ENCODE measurements at places on chromosomes 7 and 10. TPM values are rescaled to one million over a fixed set of nuclear protein-coding genes. Genes with fewer than 3 reads are reported as not detected.

- no peak overlapping the region for H3K4me3 ChIP-seq
- no peaks in the 10 kb centered on the region for H3K4me1 ChIP-seq
- H3K36me3 ChIP-seq, result peaks cover 39% of the 10 kb centered on the region
- H3K27me3 ChIP-seq, result no peaks in the 10 kb centered on the region
- no peak for DNase-seq
Observed at GRCh38 chr7:91995391-91996105, 54.9 kb downstream of the AKAP9 start.

DNA sequence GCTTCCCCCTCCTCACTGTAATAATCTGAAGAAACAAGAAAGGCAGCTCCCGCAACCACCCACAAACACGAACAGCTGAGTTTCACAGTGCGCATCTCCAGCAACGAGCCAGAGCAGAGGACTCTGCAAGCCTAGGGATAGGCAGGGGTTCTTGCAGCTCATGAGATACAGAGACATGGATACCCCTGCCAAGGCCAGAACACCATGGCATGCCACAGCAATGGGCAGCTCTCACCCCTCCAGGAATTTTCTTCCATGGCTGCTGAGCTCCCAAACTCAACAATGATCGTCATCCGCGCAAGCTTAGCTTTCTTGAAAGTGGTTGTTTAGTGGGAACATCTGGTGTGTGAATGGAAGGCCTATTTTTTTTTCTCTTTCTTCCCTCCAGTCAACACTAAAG lies 637.3 kb downstream of the SORCS3 start:
- no peaks in the 10 kb centered on the region for H3K36me3 ChIP-seq
- no peaks in the 10 kb centered on the region for H3K4me1 ChIP-seq
- DNase-seq, result no peak
- H3K4me3 ChIP-seq, result no peak overlapping the region
- peaks cover 29% of the 10 kb centered on the region for H3K27me3 ChIP-seq

GRCh38 chr10:133489816-133490588 lies 36.3 kb downstream of the SCART1 start:
- H3K4me1 ChIP-seq, result no peaks in the 10 kb centered on the region
- no peak for DNase-seq
- no peaks in the 10 kb centered on the region for H3K27me3 ChIP-seq
- H3K27ac ChIP-seq, result no peak overlapping the region

DNA sequence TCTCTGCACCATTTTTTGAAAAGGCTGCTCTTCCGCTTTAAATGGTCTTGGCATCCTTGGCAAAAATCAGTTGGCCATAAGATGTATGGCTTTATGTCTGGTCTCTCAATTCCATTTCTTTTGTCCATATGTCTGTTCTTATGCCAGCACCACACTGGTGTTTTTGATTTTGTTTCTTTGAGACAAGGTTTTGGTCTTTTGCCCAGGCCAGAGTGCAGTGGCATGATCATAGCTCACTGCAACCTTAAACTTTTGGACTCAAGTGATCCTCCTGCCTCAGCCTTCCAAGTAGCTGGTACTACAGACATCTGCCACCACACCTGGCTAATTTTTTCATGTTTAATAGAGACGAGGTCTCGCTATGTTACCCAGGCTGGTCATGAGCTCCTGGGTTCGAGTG lies 48.5 kb downstream of the ANLN start:
- no peak overlapping the region for H3K4me3 ChIP-seq
- peaks cover 22% of the 10 kb centered on the region for H3K36me3 ChIP-seq
- H3K27me3 ChIP-seq, result no peaks in the 10 kb centered on the region

The OR9A2 gene
- total RNA-seq, result 0.42 TPM

GRCh38 chr10:16493884-16494536 lies 27.7 kb downstream of the C1QL3 start:
- peaks cover 6% of the 10 kb centered on the region for H3K36me3 ChIP-seq
- H3K4me1 ChIP-seq, result no peaks in the 10 kb centered on the region
- DNase-seq, result no peak
- no peak overlapping the region for H3K4me3 ChIP-seq
- H3K27me3 ChIP-seq, result no peaks in the 10 kb centered on the region
- H3K27ac ChIP-seq, result no peak overlapping the region

The RPEL1 gene
- not detected for total RNA-seq

DNA sequence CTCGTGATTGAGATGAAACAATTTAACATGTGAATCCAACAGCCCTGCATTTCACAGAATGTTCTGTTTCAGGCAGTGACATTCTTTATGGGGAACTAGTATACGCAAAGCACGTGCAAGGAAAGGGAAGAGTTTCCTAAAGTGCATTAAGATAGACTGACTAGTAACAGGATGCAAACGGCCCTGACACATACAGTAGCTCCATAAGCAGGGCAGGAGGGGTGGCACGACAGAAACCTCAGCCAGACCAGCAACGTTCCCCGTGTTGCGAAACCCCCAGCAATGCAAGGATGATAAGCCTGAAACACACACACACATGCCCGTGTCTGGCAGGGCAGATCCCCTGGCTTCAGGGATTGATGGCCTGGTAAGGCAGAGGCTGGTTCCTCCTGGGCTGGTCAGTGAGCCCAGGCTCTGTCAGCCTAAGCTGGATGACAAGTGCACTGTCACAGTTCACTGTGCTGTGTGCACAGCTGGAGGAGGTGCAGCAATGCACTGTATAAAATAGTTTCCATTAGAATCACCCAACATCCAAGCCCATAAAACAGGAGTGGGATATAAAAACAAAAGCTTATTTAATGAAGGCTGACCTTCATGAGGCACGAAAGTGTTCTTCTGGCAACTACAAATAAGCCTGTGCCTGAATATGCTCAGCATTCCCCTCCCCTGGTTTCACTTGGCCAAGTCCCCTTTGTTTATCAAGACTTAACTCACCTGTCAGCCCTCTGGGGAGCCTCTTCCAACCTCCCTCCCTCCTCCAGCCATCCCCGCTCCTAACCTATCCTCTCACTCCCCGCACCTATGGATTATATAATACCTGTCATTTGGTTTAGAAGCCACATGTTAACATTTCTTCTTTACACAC lies 88.8 kb downstream of the GSAP start:
- no peaks in the 10 kb centered on the region for H3K27me3 ChIP-seq
- DNase-seq, result no peak
- no peak overlapping the region for H3K4me3 ChIP-seq

DNA sequence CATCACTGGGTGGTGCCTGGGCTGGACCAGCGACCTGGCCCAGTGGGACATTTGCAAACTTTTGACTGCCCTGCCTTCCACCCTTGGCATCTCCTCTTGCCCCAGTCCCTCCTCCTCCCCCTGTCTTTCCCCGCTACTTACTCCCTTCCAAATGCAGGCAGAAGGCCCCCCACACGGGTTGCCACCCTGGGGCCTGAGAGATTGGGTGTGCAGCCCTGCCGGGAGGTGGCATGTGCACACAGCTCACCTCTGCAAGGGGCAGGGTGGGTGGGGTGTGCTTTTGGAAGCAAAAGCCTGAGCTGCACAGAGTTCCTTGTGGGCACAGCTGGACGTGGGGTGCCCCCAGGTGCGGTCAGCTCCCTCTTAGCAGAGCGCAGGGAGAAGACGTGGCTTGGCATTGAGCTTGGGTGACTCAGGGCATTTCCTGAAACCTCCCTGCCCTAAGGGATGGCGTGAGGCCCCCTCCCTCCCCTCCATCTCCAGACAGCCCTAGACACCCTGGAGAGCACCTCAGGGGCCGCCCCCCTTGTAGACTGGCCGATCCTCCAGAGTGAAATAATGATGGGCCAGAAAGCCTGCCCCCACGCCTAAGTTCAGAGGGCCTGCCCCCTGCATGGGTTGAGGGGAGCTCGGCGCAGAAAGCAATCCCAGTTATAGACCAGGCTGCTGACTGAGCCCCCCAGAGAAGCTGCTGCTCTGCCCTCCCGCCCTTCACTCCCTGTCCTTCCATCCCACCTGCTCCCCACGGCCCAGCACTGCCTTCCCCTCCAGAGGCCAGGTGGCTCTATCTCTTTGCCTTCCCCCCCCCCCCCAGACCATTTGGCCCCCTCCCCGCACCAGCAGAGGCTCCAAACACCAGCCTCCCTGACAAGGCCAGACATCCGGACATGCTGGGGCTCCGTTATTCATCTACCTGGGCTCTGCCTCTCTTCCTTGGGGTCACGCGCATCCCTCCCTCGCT lies 2.3 kb upstream of the SHH start:
- peaks cover 91% of the 10 kb centered on the region for H3K27me3 ChIP-seq
- no peak for DNase-seq
- H3K4me1 ChIP-seq, result peaks cover 17% of the 10 kb centered on the region
- H3K27ac ChIP-seq, result no peak overlapping the region

The FOXI2 gene
- total RNA-seq, result not detected

DNA sequence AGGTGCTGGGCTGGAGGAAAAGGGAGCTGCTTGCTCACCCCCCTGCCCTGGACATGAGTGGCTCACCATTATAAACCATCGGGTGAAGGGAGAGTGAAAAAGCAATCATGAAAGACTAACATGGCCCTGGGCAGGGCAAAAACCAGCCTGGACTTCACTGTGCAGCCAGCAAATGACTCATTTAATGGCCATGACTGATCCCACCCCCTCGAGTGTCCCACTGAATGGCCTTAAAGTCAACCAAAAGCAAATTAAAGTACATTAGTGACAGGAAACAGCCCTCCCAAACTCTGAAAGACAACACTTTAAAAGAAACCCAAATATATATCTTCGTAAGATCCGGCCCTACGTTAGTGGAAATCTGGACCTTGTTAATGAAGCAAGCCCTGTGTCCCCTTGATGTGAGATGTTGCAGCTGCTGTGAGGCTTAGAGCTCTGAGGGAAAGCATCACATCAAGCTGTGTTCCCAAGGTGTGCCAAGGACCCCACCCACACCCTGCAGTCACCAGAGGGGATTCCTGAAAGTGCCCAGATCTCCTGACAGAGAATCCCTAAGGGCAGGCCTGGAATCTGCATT lies 31.2 kb downstream of the ADCYAP1R1 start:
- peaks cover 76% of the 10 kb centered on the region for H3K27me3 ChIP-seq
- no peaks in the 10 kb centered on the region for H3K36me3 ChIP-seq
- H3K4me1 ChIP-seq, result peaks cover 2% of the 10 kb centered on the region
- H3K27ac ChIP-seq, result no peak overlapping the region

The RAPGEF5 gene
- 6.1 TPM for total RNA-seq
